ENCODE measurements at places on chromosomes 11 and 22.

GRCh38 chr22:19497245-19497644 is 17.5 kb downstream of the CDC45 start:
- H3K4me3 ChIP-seq, result no peak overlapping the region
- H3K4me1 ChIP-seq, result peaks cover 7% of the 10 kb centered on the region
- H3K27me3 ChIP-seq, result no peaks in the 10 kb centered on the region
- H3K27ac ChIP-seq, result no peak overlapping the region

DNA sequence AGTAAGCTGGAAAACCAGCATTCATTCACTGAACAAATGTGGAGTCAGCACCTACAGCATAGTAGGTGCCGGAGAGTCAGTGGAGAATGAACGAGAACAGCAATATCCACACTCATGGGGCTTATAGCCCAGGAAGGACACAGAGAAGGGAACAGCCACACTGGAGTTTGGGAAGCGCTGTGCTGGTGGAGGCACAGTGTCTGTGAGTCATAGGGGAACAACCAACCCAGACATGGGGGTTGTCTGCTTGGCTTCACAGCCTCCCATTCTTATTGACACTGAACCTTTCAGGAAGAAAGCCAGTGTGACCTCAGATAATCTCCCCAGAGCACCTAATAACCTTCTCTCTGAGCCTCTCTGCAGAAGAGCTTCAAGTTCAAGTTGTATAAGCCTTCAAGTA is 56.6 kb upstream of the UBASH3B start:
- H3K27me3 ChIP-seq, result peaks cover 20% of the 10 kb centered on the region
- no peaks in the 10 kb centered on the region for H3K36me3 ChIP-seq
- H3K27ac ChIP-seq, result no peak overlapping the region
- DNase-seq, result no peak
- H3K4me1 ChIP-seq, result peaks cover 4% of the 10 kb centered on the region

- H3K4me3 ChIP-seq, result no peak overlapping the region
- H3K27ac ChIP-seq, result peak overlapping the region; percentile 51
- peaks cover 44% of the 10 kb centered on the region for H3K4me1 ChIP-seq
- H3K27me3 ChIP-seq, result no peaks in the 10 kb centered on the region
- peaks cover 16% of the 10 kb centered on the region for H3K36me3 ChIP-seq
- peak; percentile 75 for DNase-seq
Observed at GRCh38 chr22:46934746-46935491, 172.5 kb downstream of the TBC1D22A start.

DNA sequence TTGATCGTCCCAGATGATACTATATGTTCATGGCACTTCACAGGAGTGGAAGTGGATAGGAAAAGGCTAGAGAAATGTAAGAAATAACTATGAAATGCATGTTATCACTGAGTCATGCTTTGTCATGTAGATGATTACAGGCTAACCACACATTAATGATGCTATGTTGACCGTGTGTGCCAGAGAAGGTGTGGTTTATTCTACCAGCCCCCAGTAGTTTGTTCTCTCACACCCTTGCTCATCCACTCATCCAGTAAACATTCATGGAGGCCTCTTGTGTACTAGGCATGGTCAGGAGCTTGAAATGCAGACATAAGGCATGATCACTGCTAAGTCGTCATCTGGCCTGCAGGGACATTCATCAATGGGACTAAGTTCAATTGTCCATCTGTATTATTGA is 153.0 kb upstream of the PITPNB start:
- no peaks in the 10 kb centered on the region for H3K36me3 ChIP-seq
- H3K27me3 ChIP-seq, result peaks cover 16% of the 10 kb centered on the region
- no peak overlapping the region for H3K4me3 ChIP-seq
- H3K4me1 ChIP-seq, result no peaks in the 10 kb centered on the region
- no peak for DNase-seq
- H3K27ac ChIP-seq, result no peak overlapping the region

DNA sequence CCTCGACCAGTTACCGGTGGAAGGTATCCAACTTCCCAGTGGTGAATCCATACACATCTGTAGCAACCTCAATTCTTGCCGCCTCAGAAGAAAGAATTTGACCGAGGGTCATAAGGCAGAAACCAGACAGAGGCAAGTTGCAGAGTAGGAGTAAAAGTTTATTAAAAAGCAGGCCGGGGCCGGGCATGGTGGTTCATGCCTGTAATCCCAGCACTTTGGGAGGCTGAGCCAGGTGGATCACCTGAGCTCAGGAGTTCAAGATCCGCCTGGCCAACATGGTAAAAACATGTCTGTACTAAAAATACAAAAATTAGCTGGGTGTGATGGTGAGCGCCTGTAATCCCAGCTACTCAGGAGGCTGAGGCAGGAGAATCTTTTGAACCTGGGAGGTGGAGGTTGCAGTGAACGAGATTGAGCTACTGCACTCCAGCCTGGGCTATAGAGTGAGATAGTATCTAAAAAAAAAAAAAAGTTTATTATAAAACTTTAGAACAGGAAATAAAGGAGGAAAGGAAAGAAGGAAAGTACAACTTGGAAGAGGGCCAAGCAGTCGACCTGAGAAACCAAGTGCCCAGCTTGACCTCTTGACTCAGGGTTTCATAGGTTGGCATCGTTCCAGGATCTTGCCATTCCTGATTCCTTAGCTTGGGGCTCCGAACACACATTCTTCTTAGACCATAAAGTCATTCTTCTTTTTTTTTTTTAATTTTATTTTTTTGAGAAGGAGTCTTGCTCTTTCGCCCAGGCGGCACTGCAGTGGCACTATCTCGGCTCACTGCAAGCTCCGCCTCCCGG is 27.8 kb downstream of the RGL4 start:
- no peak overlapping the region for H3K27ac ChIP-seq
- peaks cover 3% of the 10 kb centered on the region for H3K27me3 ChIP-seq
- H3K4me3 ChIP-seq, result no peak overlapping the region
- no peak for DNase-seq
- H3K4me1 ChIP-seq, result peaks cover 25% of the 10 kb centered on the region
- peaks cover 9% of the 10 kb centered on the region for H3K36me3 ChIP-seq

GRCh38 chr11:1879941-1880720 is 11.6 kb downstream of the PRR33 start:
- no peaks in the 10 kb centered on the region for H3K27me3 ChIP-seq
- no peak for DNase-seq

- H3K4me3 ChIP-seq, result peak overlapping the region; percentile 60
- H3K4me1 ChIP-seq, result peaks cover 82% of the 10 kb centered on the region
- DNase-seq, result no peak
- H3K27me3 ChIP-seq, result no peaks in the 10 kb centered on the region
Observed at GRCh38 chr11:64763526-64764039, 3.8 kb upstream of the PYGM start.

DNA sequence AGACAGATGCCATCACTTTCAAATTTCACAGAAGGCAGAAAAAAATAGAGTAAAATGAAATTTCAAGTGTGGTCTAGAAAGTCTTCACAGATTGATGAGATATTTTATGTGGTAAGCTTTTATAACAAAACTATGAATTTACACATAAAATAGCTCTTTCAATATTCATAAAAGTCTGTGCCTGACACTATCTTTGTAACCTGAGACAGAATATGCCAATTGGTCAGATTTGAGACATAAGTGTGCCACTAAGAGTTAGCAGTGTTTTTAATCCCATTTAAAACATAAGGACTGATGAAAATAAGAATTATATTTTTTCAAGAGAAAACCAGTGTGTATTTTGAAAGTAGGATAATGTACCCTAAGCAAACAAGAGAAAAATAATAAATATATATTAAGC is 769.5 kb upstream of the LUZP2 start:
- H3K27ac ChIP-seq, result no peak overlapping the region
- H3K4me3 ChIP-seq, result no peak overlapping the region
- H3K27me3 ChIP-seq, result no peaks in the 10 kb centered on the region

DNA sequence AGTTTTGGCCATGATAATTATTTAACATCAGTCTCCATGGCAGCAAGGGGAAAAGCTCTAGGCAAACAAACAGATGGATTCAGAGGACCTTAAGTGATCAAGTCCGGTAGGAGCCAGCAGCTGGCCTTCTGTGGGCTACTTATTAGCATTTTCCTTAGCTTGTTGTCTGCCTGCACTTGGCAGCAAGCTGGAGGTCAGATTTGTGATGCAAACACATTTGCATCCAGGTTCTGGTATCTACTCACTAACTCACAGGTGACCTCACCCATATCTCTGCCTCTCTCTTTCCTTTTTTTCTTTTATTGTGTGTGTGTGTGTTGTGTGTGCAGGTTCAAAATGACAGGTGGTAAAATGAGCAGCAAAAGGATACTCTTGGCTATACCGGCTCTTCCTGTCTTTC is 32.3 kb downstream of the ARHGAP42 start:
- DNase-seq, result no peak
- no peaks in the 10 kb centered on the region for H3K27me3 ChIP-seq
- H3K27ac ChIP-seq, result no peak overlapping the region
- no peak overlapping the region for H3K4me3 ChIP-seq
- no peaks in the 10 kb centered on the region for H3K4me1 ChIP-seq

DNA sequence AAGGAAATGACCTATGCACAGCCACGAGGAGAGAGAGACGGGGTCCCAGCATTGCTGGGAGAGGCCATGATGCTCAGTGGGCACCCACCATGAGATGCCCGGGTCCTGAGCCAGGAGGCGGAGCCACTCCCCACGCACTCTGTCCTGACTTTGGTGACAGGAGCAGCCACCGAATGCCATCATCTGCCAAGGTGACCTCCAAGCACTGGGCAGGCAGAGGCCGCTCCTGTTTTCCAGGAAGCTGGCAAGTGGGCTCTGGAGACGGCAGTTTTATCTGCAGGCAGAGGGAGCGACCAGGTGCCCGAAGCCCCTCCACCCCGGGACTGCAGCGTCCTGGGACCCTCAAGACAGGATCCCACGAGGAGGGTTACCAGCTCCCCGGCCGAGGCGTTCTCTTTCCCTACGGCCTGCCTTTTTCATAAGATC is 453.9 kb downstream of the BRD1 start:
- no peaks in the 10 kb centered on the region for H3K36me3 ChIP-seq
- H3K27me3 ChIP-seq, result peaks cover 3% of the 10 kb centered on the region
- no peak overlapping the region for H3K27ac ChIP-seq
- no peaks in the 10 kb centered on the region for H3K4me1 ChIP-seq

GRCh38 chr22:20748082-20748481 is 25.8 kb upstream of the SERPIND1 start:
- DNase-seq, result no peak
- H3K4me1 ChIP-seq, result peaks cover 22% of the 10 kb centered on the region
- no peak overlapping the region for H3K27ac ChIP-seq
- H3K4me3 ChIP-seq, result no peak overlapping the region

GRCh38 chr22:49362211-49362839 is 465.3 kb downstream of the BRD1 start:
- no peaks in the 10 kb centered on the region for H3K36me3 ChIP-seq
- H3K27me3 ChIP-seq, result peaks cover 17% of the 10 kb centered on the region
- peak; percentile 35 for DNase-seq
- H3K27ac ChIP-seq, result no peak overlapping the region

GRCh38 chr11:100528872-100529416 is 158.1 kb upstream of the ARHGAP42 start:
- no peak overlapping the region for H3K27ac ChIP-seq
- no peak overlapping the region for H3K4me3 ChIP-seq
- no peak for DNase-seq
- no peaks in the 10 kb centered on the region for H3K4me1 ChIP-seq

GRCh38 chr11:74543991-74544390 is 48.4 kb upstream of the POLD3 start:
- no peak overlapping the region for H3K27ac ChIP-seq
- H3K36me3 ChIP-seq, result no peaks in the 10 kb centered on the region
- peaks cover 2% of the 10 kb centered on the region for H3K27me3 ChIP-seq

- H3K4me1 ChIP-seq, result no peaks in the 10 kb centered on the region
- no peak for DNase-seq
- no peaks in the 10 kb centered on the region for H3K27me3 ChIP-seq
- no peak overlapping the region for H3K27ac ChIP-seq
- no peak overlapping the region for H3K4me3 ChIP-seq
Observed at GRCh38 chr11:113817162-113817561, 37.6 kb downstream of the CLDN25 start.

DNA sequence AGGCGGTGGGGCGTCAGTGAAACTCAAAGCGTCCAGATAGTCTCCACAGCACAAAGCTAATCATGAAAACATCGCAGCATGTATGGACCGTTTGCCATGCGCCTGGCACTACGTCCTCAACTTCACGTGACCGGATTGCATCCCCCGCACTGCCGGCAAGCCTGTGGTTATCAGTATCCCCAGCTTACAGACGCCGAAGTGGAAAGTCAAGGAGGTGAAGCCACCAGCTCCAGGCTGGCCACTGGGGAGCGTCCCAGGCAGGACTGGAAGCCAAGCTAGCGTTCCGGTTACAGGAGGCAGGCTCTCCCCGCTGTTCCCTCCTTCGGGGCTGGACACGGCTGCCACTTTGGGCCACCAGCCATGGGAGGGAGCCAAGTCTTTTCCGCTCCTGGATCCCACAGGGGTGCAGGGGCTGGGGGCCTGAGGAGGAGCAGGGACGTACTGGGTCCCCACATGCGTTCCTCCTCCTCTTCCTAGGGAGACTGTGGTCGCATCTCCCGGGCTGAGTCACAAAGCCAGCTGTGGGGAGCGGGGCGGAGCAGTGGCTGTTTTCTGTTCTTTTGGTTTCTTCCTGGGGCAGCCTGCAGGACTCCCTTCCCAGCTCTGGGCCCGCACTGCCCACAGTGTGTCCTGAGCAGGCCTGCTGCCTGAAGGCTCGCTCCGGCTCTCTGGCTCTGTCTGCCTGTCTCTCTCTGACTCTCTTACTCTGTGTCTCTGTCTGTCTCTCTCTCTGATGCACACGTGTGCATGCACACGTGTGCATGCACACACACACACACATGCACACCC is 4.3 kb upstream of the OSBPL5 start:
- no peak overlapping the region for H3K27ac ChIP-seq
- no peak overlapping the region for H3K4me3 ChIP-seq
- H3K4me1 ChIP-seq, result peaks cover 7% of the 10 kb centered on the region
- H3K27me3 ChIP-seq, result peaks cover 42% of the 10 kb centered on the region
- DNase-seq, result no peak

DNA sequence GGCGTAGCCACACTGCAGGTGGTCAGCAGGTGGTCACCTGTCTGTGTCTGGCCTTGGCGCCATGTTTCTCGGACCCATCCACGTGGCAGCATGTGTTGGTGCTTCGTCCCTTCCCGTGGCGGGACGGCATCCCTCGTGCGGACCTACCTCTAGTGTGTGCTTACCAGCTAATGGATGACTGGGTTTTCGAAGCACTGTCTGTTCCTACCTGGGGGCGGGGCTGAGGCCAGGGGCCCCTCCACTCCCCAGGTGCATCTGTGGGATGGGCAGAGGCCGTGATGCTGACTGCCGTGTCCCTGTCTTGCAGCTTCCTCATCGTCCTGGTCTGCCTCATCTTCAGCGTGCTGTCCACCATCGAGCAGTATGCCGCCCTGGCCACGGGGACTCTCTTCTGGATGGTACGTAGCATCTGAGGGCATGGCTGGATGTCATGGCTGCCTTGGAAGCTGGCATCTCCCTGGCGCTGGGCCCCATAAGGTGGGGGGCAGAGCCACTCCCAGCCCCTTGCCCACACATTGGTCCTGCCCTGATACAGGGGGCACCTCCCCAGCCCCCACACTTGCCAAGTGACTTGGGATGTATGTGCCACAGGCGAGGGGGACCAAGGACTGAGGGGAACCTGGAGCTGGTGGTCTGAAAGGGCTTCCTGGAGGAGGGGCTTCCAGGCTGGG is 82.9 kb downstream of the KCNQ1 start:
- peaks cover 8% of the 10 kb centered on the region for H3K4me1 ChIP-seq
- H3K27me3 ChIP-seq, result peaks cover 2% of the 10 kb centered on the region
- no peak for DNase-seq
- H3K36me3 ChIP-seq, result no peaks in the 10 kb centered on the region
- no peak overlapping the region for H3K27ac ChIP-seq

- peaks cover 56% of the 10 kb centered on the region for H3K4me1 ChIP-seq
- peaks cover 62% of the 10 kb centered on the region for H3K36me3 ChIP-seq
- peak overlapping the region; percentile 92 for H3K27ac ChIP-seq
- no peaks in the 10 kb centered on the region for H3K27me3 ChIP-seq
- no peak for DNase-seq
Observed at GRCh38 chr22:39317775-39318506, 1.5 kb downstream of the RPL3 start.

All from activated CD8-positive, alpha-beta memory T cell treated with anti-CD3 and anti-CD28 coated beads, Interleukin-2, amount 10 ng/mL, durations not matched to agents 7 days and 5 days (primary cell).